ENCODE measurements at places on chromosomes 6 and 20.

DNA sequence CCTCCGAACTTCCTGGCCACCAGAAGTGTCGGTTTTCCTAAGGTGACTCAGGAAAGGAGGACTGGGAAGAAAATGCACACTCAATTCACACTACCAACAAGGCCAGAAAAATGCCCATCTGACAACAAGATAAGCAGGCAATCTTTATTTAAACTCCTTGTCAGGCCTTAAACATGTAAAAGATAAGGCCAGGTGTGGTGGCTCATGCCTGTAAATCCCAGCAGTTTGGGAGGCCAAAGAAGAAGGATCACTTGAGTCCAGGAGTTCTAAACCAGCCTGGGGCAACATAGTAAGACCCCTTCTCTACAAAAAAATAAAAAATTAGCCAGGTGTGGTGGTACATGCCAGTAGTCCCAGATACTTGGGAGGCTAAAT lies 7.6 kb upstream of the ID1 start:
- DNase-seq = no peak

- no peak for DNase-seq
These were observed 74.3 kb downstream of the SLX4IP start for GRCh38 chr20:10509376-10509775.

GRCh38 chr6:87093651-87094050 lies 1.3 kb downstream of the CGA start:
- DNase-seq = no peak

GRCh38 chr20:46020555-46020954 lies 8.5 kb upstream of the SLC12A5 start:
- DNase-seq = no peak

- no peak for DNase-seq
These were observed 249.7 kb upstream of the AFDN start for GRCh38 chr6:167576828-167577503.

GRCh38 chr6:87675004-87675681 lies 26.9 kb downstream of the AKIRIN2 start:
- DNase-seq = no peak

DNA sequence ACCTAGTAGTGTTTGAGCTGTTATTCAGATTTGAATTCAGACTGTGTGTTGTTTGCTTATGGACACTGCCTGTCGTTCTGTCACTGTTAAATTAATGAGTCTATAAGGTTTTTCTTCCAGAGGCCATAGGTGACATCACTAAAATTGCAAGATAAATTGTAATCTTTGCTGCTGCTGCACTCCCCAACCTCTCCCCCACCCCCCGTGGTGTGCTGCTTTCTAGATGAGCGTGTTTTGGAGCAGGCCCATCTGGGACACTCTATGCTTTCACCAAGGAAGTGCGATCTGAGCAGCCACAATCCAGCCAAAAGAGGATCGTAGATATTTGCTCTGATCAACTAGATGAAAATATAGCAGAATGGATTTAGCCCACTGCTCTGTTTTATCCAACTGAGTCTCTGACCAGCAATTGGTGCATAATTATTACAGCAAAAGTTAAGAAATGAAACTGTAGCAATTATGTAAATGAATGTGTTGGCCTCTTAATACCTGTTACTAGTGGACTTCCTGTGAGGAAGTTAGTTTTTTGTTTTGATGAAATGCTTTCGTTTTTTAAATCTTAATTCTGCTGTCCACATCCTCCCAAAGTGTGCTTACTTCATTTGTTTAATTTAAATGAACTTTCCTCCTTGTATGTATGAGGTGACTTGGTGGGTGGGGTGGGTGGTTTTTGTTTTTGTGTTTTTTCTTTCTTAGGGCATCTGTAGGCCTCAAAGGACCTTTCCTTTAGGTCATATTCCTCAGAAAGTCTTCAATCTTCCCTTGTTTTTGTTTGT lies 58.1 kb downstream of the RPRD1B start:
- DNase-seq = no peak

DNA sequence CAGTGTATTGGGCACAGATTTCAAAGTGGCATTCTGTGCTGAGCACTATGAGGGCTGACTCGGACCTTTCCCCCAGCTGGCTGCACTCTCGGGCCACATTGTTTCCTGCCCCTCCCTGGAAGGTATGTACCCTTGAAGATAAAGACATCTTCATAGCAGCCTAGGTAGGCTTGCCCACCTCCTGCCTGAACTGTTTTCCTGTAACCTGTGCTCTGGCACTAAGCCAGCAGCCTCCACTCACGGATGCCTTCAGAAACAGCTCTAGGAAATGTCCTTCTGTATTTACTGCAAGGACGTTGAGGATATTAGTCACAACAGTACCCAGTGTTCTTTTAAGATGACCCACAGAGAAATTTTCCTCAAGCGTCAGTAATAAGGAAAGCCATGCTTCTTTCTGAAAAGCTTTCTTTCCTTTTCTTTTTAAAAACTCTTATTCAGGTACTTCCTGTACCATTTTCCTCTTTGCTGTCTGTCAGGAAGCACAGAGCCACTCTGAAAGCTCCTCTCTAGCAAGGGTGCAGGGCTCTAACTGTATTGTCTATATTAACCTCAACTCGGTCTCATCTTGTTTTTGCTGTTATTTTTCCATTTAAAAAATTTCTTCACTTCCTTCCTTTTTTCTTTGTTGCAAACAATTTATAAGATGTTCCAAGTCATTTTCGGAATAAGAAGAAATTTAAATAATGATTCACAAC lies 43.5 kb downstream of the TTI1 start:
- DNase-seq = no peak

DNA sequence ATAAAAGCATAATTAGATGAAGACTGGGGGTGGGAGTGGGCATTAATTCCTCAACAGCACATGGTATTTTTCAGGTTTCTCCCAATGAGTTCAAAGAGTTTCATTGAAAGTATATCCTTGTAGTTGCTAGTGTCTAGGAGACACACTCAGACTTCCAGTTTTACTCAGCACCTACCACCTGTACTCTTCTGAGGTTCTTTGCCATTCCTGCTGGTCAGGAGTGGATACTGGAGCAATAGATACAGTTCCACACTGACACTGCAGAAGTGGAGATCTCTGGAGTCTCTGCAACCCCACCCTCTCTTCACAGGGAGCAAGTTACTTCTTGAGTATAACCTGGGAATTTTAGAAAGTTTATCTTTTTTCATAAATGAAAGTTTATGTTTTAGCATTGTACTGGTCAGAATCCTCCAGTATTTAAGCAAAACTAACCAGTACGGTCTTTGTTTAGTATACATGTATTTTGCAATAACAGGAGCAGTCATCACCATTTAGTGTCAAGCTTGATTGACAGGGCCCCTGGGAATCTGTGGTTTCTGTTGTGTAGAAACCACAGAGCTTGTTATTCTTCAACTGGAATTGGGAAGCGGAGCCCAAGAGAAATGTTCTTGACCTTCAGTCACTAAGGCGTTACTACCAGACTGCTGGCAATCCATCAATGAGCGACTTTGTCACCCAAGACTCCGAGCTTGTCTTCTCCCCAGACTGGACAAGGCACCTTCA lies 148.1 kb downstream of the ZDHHC14 start:
- no peak for DNase-seq

GRCh38 chr6:2850538-2851113 lies 9.0 kb upstream of the SERPINB1 start:
- no peak for DNase-seq

DNA sequence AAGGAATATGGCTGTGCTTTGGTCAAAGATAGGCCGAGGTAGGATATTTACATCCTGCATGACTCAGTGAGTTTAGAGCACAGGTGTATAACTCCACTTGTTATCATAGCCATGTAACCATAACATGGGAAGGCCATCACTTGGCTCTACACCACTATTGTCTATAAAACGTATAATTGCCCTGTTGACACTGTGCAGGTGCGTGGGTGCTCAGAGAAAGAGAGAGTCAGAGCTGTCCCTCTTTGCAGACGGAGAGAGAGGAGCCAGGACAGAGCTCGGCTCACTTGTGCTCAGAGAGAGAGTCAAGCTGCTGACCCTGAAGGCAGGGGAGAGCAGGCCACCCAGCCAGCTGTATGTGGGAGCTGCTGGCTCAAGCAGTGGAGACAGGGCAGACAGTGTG lies 46.0 kb downstream of the OR2B6 start:
- no peak for DNase-seq

DNA sequence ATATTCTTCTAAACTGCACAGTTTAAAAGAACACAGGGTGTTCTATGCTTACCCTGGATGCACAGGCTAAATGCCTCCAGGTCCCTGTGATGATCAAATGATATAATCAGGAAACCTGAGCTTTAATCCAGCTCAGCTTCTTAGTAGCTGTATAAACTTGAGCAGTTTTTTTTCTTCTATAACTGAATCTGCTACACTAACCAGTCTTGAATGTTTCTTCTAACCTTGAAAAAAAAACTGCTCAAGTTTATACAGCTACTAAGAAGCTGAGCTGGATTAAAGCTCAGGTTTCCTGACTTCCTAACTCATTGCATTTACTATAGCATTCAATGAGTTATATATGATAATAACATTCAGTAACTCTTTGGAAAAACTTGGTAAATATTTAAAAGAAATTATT lies 358.2 kb downstream of the CD109 start:
- DNase-seq = no peak

- no peak for DNase-seq
These were observed 4.9 kb upstream of the FKBP1A start for GRCh38 chr20:1397710-1398109.

GRCh38 chr6:136113736-136114173 lies 136.4 kb downstream of the MTFR2 start:
- peak; percentile 31 for DNase-seq

DNA sequence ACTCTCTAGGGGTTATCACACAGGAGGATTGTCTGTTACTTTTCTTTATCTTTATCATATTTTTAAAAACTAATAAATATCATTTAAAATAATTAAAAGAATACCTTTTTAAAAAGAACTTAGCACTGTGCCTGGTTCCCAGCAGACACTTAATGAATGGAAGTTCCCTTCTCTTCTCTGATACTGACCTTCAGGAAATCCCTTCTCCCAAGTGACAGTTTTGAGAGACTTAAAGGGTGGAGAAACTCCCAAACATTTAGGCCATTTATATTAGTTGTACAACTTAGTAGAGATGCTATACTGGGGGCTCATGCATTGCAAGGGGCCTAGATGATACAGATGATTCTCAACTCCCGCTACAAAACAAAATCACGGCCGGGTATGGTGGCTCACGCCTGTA lies 18.5 kb downstream of the MAP1LC3A start:
- no peak for DNase-seq

DNA sequence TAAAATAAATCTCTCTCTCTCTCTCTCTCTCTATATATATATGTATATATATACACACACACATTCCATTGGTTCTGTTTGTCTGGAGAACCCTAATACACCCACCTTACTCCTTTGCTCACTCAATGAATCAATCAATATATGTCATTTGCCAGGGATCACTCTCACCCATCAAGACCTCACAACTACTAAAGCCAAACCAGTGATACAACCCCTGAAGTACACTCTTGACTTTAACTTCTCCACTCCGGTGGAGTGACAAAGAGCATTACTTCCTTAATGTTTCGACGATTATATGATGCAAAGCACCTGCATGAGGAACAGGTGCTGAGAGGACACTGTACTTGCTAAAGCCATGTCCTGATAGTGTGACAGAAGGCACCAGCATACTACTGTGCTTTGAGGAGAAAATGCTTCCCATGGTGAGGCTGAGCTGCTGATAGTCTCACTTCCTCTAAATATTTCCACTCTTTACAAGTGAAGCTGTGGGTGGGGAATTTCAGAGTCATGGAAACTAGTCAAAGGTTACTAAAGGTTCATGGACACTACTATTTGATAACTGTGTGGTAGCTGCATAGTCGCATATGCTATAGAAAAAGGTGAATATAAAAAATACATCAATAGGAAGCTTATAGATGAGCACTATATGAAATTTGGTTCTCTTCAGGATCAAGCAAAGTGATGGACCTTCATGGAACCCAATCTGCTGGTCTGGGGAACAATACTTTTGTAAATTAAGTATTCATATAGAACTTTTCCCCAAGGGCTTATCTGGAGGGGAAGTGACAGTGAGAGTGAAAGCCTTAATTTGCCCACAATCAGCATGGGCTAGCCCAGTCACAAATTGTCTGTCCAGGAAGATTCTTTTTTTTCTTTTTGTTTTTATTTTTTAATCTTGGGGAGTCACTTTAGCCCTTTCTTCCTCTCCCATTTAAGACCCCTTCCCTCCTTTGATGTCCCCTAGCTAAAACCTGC lies 141.9 kb upstream of the NEDD9 start:
- no peak for DNase-seq

DNA sequence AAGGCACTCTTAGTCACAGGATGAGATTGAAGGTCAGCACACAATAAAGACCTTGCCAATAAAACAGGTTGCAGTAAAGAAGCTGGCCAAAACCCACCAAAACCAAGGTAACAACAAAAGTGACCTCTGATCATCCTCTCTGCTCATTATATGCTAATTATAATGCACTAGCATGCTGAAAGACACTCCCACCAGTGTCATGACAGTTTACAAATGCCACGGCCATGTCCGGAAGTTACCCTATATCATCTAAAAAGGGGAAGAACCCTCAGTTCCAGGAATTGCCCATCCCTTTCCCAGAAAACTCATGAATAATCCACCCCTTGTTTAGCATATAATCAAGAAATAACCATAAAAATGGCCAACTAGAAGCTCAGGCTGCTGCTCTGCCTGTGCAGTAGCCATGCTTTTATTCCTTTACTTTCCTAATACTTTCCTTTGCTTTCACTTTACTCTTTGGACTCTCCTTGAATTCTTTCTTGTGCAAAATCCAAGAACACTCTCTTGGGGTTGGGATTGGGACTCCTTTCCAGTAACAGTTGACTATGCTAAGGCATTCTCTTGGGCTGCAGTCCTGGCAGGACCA lies 527.3 kb upstream of the MAP3K7 start:
- DNase-seq = no peak

- no peak for DNase-seq
These were observed 129.8 kb downstream of the FOXO3 start for GRCh38 chr6:108690326-108691049.

GRCh38 chr20:50399555-50399916 lies 110.6 kb upstream of the PTPN1 start:
- DNase-seq = no peak

DNA sequence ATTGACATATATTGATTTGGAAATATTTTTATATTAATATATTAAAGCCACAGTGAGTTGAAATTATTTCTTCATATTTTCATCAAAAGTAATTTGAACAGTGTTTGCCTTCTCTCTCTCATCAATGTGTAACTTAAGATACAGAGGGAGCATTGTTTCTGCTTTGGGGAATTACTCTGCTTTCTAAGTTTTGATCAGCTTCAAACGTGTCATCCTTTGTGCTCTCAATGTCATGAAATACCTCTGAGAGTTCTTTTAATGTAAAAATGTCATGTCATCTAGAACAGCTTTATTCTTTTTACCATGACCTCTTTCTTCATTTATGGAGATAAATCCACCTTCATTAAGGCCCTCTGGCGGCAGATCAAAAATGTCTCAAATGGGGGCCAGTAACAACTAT lies 259.4 kb upstream of the STXBP5 start:
- no peak for DNase-seq

DNA sequence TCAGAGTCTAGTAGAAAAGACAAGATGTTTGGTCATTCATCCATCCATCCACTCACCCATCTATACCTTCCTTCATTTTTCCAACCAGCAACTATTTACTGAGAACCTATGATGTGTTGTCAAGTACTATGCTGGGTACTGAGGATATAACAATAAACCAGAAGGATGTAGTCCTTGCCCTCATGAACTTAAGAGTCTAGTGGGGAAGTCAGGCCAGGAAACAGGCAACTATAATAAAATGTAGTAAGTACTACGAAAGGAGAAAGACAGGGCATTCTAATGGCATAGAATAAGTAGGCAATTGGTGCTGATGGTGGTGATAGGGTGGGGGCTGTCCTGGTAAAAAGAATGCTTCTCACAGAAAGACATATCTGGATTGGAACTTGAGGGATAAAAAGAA lies 245.7 kb downstream of the BTBD9 start:
- DNase-seq = no peak

GRCh38 chr6:113662093-113662665 lies 195.0 kb upstream of the MARCKS start:
- no peak for DNase-seq

Measured in NCI-H510A (cell line).